ENCODE measurements at places on chromosomes 7 and 10. TPM values are rescaled to one million over a fixed set of nuclear protein-coding genes. Genes with fewer than 3 reads are reported as not detected.

PDIA4 gene
- 61.5 TPM for total RNA-seq

ADAM12 gene
- 5.8 TPM for total RNA-seq

GRCh38 chr7:120131096-120131839 is 141.7 kb upstream of the KCND2 start:
- DNase-seq = no peak

- no peak for DNase-seq
Measured at GRCh38 chr7:138970952-138971351, 10.2 kb downstream of the KIAA1549 start.

DNA sequence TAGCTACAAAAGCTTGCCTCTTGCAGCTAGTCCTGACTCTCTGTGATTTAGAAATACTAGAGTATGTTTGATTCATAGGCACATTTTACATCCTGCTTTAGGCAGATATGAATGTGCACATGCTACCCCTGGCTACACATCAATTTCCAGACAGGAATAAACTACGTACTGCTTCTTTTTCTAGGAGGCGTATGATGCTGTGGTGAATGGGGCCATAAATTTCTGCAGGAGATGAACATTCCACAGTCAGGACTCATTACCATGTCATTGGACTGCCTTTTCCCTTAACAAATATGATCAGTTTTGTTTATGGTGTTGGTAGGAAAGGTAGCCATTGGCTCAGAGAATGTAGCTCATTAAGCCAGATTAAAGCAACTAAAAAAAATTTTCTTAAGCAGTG is 50.1 kb upstream of the IFRD1 start:
- no peak for DNase-seq

DNA sequence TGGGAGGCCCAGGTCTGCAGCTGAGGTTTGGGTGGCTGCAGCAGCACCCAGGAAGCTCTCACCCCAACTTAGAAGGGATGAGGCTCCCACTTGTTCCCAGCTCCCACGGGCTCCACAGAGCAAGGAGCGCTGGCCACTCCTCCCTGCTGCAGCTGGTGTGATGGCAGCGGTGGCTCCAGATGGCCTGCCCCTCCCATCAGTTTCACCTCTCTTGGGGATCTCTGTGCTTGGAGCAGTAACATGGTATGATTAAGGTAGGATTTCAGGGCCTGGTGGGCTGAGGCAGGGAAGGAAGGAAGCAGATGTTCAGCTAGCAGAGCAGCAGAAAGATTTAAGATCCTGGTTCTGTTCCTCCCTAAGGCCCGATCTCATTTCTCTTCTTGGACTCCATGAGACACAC is 66.8 kb upstream of the KIF5B start:
- no peak for DNase-seq

DNA sequence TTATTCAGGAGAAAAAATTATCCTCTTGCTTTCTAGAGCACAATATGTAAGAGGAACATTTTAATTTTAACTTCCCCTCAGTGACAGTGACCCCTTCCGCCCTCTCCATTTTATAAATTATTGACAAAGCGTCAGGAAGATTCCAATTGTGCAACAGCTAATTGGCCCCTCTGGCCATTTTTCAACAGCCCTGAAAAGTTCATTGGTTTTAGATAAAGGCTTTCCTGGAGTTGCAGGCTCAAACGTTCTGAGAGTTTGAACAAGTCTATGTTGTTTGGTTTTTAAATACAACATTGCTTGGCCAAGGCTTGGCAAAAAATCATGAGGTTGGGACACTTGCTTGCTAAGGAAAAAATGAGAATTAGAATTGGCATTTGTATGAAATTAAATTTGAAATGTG is 422.2 kb upstream of the ANKRD30A start:
- no peak for DNase-seq

Data from sciatic nerve (tissue), 2 donors.